NCI-H187 treated with DMSO at 0.1 percent for 48 hours (cell line): ENCODE measurements at places on chromosomes 5 and 9.

GRCh38 chr9:36092509-36093215 is 43.9 kb upstream of the GLIPR2 start:
- DNase-seq: no peak

DNA sequence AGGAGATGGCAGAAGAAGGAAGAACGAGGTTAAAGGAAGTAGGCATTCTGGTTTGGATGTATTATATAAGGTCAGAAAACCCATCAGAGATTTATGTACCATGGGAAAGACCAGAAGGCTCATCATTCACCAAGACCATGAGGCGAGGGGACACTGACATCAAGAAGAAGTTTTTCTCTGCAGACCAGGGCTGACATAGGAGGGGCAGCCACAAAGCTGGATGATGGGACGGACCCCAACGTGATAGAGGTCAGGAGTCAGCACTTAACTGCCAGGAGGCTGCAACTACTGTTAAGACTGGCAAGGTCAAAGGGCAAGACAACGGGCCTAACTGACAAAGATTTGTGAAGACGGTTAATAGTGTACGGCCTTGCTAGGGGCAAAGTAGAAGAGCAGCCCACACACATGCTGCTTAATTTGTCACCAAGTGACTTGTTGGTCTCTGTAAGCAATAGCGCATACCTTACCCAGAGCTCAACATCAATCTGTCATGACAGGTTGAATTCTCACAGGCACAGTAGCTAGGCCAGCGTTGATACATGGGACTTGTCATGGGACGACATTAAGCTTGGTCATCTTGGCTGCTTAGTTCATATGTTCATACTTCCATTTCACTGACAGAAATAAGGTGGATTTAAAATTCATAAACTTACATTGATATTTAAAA is 579.7 kb upstream of the CDH10 start:
- DNase-seq: no peak

GRCh38 chr5:116411101-116411571 is 163.5 kb downstream of the SEMA6A start:
- no peak for DNase-seq

DNA sequence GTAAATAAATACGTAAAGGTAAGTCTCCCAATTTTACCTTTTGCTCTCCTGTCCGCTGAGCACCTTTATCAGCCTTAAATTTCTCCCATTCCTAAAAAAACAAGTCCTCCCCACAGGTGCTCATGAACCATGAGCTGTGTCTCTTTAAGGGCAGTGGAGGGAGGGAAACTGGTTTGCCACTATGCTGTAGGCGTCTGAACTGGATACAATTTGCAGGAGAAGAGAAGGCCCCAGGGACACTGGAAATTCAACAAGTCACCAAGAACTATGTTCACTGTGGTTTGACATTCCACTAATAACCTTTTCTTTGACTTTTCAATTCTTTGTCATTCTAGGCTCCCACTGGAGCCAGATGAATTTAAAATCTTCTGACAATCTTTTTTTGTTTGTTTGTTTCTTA is 72.2 kb downstream of the LHFPL2 start:
- no peak for DNase-seq

DNA sequence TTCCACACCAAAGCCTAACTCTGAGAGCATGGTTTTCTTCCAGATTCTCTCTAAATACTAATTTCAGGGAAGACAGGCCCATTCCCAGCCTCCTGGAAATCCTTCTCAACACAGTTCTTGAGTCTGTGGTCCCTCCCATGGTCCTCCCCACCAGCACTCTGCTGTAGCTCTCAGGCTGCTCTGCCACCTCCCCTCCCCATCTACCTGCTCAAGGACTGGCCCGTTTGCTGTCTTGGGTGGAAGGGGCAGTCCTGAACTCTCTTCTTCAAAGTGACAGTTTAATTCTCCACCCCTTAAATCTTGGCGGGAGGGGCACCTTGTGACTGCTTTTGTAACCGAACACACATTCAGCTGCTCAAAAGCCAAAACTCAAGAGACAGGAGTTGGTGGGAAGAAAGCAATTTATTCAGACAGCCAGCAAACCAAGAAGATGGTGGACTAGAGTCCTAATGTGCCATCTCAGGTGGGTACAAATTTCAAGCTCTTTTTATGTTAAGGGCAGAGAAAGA is 7.6 kb upstream of the LCN15 start:
- DNase-seq: no peak

DNA sequence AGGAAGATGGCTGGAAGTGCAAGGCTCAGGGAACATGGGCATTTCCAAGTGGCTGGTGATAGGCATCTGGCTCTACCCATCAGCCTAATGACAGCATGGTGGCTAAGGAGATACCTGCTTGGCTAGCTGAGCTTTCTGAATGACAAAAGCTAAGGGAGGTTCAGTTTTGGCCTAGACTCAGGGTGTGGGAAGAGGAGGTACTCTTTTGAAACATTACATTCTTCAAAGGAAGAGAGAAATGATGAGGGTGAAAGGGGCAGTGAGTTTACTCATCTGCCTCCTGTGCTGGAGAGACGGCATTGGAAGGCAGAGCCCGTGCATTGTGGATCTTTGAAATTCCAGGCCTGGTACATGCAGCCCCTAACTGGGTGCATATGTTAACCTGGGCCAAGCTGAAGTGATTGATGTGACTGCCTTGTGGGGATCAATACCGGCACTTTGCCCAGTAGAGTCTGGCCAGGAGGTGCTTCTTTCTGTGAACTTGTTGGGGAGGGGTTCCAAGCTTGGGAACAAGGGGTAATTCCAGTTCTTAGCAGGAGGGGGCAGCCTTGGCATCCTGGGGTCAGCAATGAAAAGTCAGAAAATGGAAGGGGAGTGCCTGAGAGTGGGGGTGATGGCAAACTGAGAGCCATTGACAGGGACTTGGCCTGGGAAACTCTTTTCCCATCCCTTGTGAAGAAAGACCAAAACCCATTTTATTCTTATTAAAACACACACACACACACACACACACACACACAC is 108.6 kb downstream of the ACER2 start:
- DNase-seq: no peak
